ENCODE measurements at places on chromosomes 2 and 18.

- no peak for DNase-seq
Observed at GRCh38 chr2:206863196-206863595, 76.1 kb upstream of the CPO start.

GRCh38 chr2:150371044-150371818 lies 116.2 kb downstream of the RND3 start:
- no peak for DNase-seq

GRCh38 chr2:241618829-241619228 lies 18.1 kb downstream of the THAP4 start:
- DNase-seq = no peak

- DNase-seq = no peak
Observed at GRCh38 chr2:64238799-64239198, 94.6 kb upstream of the PELI1 start.

GRCh38 chr18:44568986-44569385 lies 111.7 kb upstream of the SETBP1 start:
- no peak for DNase-seq

GRCh38 chr2:225074366-225074765 lies 32.1 kb upstream of the DOCK10 start:
- DNase-seq = no peak

DNA sequence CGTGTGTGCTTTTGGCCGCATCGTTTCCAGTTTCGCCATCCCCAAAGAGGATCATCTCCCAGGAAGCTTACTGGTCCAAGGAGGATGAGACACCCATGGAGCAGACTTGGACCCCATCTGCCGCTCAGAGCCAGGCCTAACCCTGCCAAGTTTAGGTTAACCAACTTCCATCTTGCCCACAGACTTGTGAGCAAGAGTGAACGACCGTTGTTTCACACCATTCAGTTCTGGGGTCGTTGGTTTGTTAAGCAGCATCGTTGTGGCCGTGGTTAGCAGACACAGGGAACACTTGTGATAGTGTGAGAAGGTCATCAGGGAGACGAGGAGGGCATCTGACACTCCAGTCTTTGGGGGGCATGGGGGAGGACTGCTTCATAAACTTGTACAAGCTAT lies 15.1 kb downstream of the IL1R2 start:
- no peak for DNase-seq
